Right ventricle myocardium superior (tissue), 1 donor: ENCODE measurements at places on chromosomes 16 and 17.

DNA sequence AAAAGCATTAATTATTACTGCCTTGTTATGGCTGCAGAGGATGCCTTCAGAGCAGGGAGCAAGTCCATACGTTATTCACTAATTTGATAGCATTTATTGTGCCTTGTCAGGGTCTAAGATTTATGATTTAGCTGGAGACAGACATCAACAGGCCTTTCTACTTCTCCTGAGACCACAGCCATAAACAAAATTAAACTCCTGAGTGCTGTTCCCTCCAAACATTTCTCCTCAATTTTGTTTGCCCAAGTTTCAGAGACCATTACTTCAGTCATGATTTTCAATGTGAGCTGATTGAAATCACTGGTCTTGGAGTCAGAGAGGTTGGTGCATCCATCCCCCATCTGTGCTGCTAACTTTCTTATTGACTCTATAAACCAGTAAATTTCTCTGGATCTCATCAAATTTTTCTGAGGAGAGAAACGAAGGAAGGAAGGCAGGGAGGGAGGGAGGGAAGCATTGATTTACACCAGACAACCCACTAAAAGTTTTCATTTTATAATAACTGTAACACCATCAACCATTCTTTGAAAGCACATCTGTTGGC, 423.6 kb upstream of the CDH11 start:
- DNase-seq: no peak

DNA sequence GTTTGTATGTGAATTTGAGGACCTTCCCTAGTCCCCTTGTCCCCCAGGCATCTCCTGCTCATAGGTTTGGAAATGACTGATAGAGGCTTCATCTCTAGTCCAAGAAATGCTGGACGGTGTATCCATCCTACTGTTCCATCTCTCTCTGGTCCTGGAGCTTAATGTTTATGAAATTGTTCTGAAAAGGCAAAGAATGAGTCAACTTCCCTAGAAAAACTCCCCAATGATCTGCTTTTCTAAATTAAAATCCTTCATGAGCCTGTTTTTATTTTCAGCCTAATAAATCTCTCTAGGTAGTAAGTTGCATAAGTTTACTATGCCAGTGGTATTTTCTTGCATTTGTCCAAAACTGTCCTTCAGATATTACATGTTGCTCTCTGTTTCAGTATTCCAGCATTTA, 2.1 kb upstream of the IGSF6 start:
- DNase-seq: no peak

- DNase-seq: no peak
Observed at GRCh38 chr16:8489580-8489979, 100.7 kb downstream of the TMEM114 start.

DNA sequence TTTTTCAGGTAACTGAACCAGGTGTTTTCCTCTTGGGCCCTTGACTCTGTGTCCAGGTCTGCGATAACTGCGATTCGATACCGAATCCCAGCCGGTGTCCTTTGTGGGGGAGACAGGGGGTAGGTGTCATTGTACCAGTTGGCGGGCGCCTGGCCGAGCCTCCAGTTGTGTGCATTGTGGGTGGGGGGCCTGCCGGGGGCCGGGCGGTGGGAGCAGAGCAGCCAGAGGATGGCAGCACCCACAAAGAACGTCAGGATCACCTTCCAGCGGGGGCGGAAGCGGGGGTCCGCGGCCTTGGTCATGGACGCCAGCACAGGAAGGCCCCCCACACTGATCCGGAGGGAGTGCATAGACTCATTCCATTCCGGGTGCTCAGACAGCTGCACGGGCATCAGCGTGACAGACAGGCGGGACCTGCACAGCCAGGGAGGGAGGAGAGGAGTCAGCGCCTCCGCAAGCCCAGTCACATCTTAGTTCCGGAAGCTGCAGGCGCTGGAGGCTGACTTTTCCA, 12.3 kb downstream of the CANT1 start:
- DNase-seq: peak; percentile 40

GRCh38 chr16:74738113-74738541, 36.5 kb downstream of the FA2H start:
- DNase-seq: no peak

DNA sequence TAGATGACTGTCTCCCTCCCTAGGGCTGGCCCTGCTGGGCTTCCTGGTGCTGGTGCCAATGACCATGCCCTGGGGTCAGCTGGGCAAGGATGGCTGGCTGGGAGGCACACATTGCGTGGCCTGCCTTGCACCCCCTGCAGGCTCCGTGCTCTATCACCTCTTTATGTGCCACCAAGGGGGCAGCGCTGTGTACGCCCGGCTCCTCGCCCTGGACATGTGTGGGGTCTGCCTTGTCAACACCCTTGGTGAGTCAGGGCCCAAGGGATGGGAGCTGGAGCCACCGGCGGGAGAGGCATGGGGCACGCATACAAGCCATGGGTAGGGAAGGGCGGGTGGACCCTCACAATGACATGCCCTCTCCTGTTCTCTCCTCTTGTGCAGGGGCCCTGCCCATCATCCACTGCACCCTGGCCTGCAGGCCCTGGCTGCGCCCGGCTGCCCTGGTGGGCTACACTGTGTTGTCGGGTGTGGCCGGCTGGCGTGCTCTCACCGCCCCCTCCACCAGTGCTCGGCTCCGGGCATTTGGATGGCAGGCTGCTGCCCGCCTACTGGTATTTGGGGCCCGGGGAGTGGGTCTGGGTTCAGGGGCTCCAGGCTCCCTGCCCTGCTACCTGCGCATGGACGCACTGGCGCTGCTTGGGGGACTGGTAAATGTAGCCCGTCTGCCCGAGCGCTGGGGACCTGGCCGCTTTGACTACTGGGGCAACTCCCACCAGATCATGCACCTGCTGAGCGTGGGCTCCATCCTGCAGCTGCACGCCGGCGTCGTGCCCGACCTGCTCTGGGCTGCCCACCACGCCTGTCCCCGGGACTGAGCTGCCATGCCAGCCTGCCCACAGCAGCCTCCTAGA, 2.2 kb downstream of the PAQR4 start:
- DNase-seq: no peak

DNA sequence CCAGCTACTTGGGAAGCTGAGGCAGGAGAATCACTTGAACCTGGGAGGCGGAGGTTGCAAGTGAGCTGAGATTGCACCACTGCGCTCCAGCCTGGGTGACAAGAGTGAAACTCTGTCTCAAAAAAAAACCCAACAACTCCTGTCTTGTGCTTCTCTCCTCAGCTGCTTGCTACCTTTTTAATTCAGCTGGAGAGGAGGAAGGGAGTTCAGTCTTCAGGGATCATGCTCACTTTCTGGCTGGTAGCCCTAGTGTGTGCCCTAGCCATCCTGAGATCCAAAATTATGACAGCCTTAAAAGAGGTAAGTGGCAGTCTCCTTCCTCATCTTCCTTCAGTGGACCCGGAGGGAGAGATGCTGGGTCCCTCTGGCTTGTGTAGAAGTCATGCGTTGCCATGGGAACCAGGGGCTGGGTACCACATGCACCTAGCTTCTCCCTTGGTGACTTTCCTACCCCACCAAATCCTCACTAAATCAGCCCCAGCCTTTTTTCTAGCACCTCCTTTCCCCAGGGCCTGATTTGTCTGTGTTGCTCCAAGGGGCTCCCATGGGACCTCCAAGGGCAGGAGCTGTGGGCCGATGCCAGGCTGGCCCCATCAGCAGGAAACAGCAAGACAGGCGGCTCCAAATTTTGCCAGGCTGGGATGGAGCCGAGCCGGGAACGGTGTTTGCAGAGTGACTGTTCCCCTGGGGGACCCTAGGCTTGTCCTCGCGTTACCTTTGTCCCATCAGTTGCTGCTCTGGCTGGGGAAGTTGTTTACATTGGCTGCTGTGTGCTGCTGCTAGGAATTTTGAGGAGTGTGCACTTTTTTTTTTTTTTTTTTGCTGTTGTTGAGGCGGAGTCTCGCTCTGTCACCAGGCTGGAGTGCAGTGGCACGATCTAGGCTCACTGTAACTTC, 65.2 kb downstream of the ABCC1 start:
- peak; percentile 82 for DNase-seq

- no peak for DNase-seq
Observed at GRCh38 chr16:53559270-53559951, 56.4 kb upstream of the AKTIP start.

DNA sequence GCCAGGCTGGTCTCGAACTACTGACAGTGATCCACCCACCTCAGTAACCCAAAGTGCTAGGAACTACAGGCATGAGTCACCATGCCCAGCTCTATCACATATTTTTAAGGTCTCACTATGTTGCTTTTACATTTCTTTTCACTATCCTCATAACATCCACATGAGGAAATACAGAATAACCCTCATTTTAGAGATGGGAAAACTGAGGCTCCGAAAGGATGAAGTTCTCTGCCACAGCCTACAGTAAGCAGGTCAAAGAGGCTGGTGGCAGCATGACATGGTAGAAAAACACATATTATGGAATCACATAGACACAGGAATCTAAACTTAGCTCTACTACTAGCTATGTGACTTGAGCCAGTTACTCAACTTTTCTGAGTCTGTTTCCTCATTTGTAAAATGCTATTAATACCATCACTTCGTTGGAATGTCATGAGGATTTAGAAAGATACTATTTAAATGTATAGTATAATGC, 32.2 kb downstream of the APPBP2 start:
- no peak for DNase-seq

DNA sequence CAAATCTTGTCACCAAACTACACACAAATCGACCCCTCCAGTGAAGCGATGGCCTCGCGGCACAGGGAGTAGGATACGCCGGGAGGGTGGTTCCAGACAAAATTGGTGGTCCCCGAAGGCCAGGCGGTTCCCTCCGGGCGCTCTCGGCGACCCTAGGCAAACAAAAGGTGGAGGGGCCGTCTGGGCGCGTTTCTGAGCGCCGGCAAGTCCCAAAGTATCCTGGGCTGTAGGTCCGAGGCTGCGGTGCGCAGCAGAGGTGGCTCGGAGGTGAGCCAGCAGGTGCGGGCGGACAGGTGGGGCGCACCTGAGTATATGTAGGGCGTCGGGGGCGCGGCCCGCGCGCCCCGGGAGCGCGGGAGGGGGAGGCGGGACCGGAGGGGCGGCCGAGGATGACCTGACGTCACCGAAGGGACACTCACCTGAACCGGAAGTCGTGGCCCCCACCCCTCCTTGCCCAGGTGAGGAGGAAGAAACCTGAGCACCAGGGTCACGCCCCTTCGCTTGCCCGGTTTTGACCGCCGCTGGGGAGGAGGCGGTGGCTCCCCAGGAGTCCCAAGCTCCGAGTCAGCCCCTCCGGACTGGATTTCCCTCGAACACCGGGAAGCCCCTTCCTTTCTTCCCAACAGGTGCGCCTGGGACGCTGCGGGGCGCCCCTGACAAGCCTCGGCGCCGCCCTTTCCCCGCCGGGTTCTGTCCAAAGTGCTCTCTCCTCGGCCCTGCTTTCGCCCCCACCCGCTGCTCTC, at the start of gene CLDN7:
Gene CLDN7 (minus strand): TSS at position 287 of the 743 bp plus-strand sequence. CDS start 435 bp downstream, outside the sequence.
- DNase-seq: peak; percentile 39

DNA sequence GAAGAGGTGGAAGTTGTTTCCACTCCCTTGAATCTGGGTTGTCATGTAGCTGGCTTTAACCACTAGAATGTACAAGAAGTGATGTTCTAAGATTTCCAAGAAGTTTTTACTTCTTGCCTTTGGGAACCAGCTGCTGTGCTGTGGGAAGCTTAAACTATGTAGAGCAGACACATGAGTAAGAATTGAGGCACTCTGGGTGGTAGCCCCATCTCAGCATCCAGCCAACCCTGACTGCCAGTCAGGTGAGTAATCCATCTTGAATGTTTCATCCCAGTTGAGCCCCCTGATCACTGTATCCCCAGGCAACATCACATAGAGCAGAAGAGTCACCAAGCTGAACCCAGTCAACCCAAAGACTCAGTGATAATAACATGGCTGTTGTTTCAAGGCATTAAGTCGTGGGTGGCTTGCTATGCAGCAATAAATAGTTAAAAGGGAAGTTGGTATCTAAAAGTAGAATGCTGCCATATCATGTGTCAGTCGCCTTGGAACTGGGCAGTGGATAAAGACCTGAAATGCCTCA, 62.8 kb upstream of the GPR139 start:
- DNase-seq: no peak

DNA sequence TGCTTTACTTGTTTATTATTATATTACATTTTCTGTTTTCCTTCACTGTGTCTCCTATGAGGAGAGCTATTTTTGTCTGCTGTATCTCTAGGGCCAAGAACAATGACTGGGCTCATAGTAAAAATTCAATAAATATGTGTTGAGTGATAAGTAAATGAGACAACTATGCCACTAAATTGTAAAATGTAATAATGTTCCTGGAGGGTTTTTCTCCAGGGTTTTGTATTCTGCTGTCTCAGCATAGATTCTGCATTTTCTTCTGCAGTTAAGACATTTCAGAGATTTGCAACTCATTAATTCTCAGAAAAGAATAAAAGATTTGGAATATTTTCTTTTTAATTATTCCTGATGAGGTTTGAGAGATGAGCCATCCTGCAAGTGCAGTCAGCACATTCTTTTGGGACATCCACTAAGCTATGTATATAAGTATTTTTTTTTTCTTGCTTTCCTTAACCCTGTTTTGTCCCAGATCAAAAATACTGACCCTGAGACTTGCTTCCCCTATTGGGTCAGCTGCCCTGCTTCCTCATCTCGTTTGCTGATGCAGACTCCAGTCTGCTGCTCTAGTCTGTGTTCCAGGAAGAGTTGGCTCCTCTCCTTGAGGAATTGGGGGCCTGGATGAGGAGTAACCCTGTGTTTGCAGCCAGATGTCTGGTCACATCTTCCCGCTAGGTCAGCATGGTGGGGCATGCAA, 122.9 kb downstream of the ABCA8 start:
- no peak for DNase-seq

- no peak for DNase-seq
Observed at GRCh38 chr17:77531641-77532040, 390.9 kb downstream of the SEC14L1 start.

DNA sequence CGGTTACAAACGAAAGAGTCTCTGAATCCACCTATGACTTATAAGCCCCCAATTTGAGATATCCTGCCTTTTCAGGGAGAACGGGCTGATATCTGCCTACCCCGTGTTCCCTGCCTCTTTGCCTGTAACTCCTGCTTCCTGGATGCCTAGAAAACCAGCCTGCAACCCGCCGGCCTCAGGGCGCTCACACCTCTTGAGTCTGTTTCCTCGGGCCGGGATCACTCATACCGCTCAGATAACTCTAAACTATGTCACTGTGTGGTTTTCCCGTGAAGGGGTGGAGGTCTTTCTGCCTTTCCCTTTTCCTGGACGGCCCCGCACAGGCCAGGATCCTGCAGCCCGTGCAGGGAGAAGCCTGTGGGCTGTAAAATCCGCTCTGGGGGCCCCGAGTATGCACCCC, 10.4 kb downstream of the RPUSD1 start:
- no peak for DNase-seq

GRCh38 chr16:69077251-69077650, 28.2 kb upstream of the HAS3 start:
- DNase-seq: no peak
